ENCODE measurements at places on chromosomes 16 and 17.

DNA sequence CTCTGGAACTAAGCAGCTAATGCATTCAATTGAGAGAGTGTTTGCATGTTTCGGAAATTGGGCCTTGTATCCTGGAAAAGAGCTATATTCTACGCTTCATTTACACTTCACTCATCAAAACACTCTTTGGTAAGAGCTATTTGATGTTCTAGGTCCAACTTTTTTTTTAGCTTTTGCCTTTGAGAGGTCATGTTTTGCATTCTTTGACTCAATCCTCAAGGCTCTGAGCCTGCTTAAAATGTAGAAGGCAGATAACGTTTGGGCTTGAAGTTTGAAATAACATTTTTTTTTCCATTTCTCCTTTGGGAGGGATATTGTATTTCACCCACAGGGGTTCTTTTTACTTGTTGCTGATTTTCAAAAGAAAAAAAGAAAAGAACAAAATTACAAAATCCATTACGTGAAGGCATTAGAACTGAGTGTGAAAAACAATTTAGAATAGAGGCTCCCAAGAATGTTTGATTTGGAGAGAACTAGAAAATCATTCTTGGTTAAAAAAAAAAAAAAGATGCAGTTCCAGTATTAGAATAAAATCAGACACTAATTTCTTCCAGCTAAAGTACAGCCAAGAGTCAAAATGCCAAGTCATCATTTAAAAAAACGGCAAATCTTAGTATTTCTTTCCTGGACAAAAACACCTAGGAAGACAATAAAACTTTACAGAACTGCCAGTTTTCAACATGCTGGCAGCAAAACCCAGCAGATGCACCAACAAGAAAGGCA lies 268.5 kb downstream of the GRIN2A start:
- no peak for DNase-seq

DNA sequence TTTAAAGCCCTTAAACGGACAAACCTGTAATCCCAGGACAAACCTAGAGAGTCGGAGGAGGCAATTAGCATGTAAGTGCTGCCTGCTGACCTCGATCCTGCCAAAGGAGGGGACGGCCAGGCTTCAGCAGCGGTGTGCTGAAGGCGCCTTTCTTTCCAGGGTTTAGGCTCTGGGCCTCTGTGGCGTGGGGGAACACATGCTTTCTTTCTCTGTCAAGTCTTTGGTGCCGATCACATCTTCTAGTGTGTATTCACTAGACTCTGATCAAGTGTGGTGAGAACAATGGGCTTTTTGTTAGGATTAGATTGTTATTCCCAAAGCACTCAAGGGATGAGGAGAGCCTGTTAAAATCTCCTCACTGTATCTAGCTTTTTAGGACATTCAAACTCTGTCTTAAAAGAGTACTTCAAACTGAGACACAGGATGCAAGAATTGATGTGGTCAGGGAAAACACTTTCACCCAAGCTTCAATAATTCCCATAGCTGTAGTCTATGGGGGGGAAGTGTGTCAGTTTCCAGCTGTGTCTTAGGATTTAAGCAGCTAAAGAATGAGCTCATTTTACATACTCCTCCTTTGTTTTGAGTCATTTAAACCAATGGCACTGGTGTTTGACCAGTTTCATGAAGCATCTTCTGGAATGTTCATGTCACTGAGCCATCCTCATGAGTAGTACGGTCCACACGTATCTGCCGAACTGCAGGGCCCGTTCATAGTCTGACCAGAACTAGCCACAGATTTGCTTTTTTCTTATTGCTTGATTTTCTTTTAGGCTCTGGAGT lies 51.2 kb downstream of the RPA1 start:
- DNase-seq: no peak

DNA sequence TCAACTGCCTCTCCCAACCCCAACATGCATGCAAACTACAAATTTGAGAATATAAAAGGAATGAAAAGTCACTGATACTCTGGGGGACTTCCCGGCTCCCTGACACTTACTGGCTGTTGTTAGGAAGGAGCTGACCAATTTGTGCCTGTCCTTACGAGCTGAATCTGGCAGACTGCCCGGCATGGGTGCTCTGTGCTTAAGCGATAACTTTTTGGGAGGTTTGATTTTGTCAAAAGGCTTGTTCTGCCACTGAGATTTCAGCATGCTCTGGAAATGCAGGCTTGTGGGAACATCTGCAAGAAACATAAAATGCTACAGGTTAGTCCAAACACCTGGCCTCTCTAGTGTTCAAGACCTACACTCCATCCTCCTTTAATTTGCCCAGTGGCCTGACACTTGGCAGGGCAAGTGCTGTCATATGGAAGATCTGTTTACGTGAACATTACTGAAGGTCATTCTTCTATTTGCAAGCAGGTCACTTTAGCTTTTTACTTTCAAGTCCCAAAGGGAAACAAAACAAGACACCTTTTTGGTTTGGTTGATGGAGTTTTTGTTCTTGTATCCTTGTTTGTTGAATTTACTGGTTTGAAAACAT lies 40.6 kb downstream of the STH start:
- DNase-seq: no peak

GRCh38 chr17:38824899-38825761 lies at the start of gene CWC25:
Gene CWC25, minus strand, starts transcription at chr17:38825321. Its CDS starts 138 bp downstream, at chr17:38825183.
- DNase-seq: peak; percentile 95

- no peak for DNase-seq
Measured at GRCh38 chr17:5378566-5379207, 40.8 kb downstream of the NUP88 start.

DNA sequence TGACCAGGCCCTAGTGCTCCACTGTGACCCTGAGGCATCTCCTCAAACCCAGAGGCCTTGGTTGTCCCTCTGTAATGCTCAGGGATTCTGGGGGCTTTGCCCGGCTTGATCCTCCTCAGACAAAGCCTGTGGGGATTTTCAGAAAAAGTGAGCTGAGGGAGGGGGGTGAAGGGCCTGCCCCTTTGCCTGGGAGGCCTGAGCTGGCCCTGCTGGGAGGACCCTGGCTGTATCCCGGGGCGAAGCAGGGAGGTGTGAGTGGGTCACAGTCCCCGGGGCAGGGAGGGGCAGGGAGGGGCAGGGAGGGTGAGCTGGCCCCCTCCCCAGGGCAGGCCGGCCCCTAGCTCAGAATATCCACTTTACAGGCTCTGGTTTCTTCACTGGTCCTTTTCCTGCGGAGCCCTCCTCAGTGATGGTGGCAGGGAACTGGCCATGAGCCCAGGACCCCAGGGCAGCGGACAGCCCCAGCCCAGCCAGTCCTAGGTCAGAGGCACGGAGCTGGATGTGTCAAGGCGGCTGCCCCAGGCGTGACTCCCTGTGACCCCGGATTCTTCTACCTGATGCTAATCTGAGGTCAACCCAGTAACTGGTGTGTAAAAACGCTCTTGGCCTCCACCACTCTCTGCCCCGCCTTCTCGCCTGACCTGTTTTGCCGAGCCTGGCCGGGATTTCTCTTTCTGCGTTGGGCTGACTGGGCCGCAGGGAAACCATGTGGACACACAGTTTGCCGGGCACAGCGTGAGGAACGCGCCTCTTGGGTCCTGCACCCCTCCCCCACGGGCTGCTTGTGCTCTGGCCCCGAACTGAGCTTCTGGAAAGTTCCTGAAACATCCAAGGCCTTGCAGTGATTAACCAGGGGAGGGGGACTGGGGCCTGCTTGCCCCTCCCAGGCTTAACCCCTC lies 5.8 kb upstream of the FASN start:
- no peak for DNase-seq

DNA sequence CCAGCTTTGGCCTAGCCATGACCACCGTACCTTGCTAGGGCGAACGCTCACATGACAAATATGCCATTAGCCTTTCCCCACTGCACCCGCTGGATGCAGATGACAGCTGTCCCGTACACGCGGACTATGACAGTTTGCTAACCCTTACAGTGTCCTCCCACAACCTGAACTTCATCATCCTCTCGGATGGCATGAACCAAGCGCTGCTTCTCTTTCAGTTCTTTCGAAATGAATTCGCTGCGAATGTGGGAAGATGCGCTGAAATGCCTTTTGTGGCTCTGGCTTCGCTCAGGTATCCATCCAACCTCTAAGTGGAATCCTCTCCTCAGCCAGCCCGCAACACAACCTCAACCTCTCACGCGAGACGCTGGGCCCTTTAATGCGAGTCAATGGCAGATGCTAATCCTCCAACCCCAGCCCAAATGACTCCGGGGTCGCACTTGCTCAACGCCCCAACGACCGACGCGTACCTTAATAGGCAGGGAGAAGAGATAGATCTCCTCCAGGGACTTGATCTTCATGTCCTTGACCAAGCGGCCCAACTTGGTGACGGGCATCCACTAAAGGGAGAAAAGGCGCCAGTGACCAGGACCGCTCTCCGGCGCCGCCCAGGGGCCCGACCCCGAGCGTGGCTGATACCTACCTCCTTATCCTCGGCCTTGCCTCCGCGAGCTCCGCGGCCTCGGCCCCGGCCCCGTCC lies 670 bp downstream of the RPS2 start:
- no peak for DNase-seq

GRCh38 chr17:62781356-62781755 lies 26.8 kb downstream of the MARCHF10 start:
- DNase-seq: no peak

DNA sequence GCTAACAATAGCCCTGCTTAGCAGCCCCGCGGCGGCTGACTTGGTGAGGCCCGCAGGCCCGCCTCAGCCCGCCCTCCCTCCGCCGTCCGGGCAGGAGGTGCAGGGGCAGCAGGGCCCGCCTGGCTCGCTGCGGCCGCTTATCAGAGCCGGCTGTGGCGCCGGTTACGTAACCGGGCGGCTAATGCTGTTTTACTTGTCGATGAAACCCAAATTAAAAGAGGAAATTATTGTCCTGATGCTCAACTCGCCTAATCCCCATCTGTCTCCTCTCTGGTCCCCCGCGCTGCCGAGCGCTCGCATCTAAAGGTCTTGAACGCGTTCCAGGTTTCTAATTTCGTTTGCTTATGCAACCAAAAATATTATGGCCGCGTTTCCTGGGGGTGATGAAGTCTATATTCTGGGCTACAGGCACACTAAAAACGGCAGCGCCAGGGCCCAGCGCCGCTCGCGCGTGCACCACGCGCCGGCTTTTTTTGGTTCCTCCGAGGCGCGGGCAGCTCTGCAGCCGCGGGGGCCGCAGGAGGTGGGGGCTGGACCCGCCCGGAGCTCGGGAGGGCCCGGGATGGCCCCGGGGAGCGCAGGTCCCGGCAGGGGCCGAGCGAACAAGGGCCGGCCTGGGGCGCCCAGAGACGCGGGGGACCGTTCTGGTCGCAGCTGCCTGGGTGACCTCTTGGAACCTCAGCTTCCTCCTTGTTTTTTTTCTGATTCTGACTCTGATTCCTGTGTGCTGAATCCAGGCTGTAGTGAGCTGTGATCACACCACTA lies 65.2 kb upstream of the TOB1 start:
- peak; percentile 96 for DNase-seq

GRCh38 chr17:79188048-79188447 lies 113.4 kb downstream of the ENGASE start:
- DNase-seq: peak; percentile 82

- no peak for DNase-seq
Measured at GRCh38 chr16:68778551-68779231, 41.6 kb downstream of the CDH1 start.

- DNase-seq: no peak
Measured at GRCh38 chr16:1526608-1527555, 6.6 kb upstream of the TMEM204 start.

DNA sequence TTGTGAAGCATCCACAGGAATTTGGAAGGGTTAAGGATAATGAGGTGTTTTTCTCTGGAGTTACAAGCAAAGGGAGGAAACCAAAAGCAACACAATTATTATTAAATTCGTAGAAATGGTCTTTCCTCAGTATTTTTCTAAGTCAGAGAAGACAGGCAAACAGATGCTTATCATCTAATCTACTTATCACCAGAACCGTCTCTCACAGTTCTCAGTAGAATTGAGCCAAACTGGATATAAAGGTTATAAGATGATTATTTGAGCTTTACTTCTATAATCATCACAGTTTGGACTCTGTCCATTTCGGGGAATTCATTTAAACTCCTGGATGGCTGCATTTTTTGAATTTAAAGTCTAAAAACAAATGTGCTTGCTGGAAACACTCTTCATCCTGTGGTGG lies 245.0 kb downstream of the KCNJ2 start:
- no peak for DNase-seq

DNA sequence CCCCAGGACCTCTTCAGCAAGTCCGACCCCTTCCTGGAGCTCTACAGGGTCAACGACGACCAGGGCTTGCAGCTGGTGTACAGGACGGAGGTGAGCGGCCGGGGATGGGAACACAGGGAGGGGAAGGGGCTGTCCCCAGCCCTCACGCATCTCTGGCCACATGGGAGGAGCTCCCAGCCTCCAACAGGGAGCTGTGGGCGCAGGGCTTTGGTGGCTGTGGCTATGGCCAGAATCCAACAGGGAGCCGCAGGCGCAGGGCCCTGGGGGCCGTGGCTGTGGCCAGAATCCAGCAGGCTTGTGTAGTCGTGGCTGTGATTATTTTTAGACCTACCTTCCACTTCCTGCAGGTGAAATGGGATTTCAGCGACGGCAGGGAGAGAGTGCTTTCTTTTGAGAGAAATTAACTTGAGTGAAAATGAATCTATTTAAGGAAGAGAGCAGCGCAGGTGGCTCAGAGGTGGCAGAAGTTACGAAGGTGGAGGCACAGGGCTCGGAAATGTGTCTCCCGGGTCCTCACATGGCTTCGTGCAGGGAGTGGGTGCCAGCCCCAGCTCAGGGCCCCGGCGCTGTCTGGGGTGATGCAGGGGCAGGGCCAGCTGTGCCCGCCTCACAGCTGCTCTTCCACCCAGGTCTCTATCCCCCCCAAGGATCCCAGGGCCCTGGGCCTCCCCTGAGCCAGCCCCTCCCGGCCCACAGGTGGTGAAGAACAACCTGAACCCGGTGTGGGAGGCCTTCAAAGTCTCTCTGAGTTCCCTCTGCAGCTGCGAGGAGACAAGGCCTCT lies 9.4 kb downstream of the CPNE7 start:
- DNase-seq: no peak

- no peak for DNase-seq
Measured at GRCh38 chr17:59356543-59357218, 25.2 kb downstream of the YPEL2 start.

DNA sequence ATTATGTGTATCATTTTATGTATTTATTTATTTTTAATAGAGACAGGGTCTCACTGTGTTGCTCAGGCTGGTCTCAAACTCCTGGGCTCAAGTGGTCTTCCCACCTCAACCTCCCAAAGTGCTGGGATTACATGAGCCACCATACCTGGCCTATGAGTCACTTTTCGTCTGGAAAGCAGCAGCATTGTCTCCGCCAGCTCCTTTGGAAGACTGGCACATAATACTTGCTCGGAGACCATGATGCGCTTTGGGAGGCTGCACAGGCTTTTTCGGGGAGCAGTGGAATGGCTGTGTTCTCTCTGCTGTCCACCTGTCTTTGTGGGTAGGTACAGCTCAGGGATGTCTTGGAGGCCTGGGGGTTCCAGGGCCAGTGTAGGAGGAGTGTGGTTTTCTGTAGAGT lies 102.2 kb downstream of the AATF start:
- no peak for DNase-seq

GRCh38 chr17:15180121-15180561 lies 85.0 kb downstream of the PMP22 start:
- DNase-seq: no peak

Data from NCI-H524 (cell line).